ENCODE measurements at places on chromosomes 7 and 10. TPM values are rescaled to one million over a fixed set of nuclear protein-coding genes. Genes with fewer than 3 reads are reported as not detected.

The CD36 gene
- 157 TPM for total RNA-seq

The CLDN4 gene
- not detected for total RNA-seq

The GBX1 gene
- total RNA-seq, result not detected

The PKD1L1 gene
- total RNA-seq, result 0.20 TPM

The ACTA2 gene
- total RNA-seq, result 3.2 TPM

The FAM241B gene
- 0.20 TPM for total RNA-seq

The PDGFA gene
- total RNA-seq, result 94.8 TPM

The FAM25G gene
- total RNA-seq, result not detected

The AKR1E2 gene
- total RNA-seq, result 23.0 TPM

The RPEL1 gene
- 0.20 TPM for total RNA-seq

The LIPN gene
- not detected for total RNA-seq

The PKD2L1 gene
- total RNA-seq, result not detected

The TMEM26 gene
- total RNA-seq, result under 0.01 TPM

The PLEKHA1 gene
- total RNA-seq, result 22.8 TPM

The PRDX3 gene
- total RNA-seq, result 171 TPM

The GJD4 gene
- not detected for total RNA-seq

The MYOF gene
- total RNA-seq, result 58.1 TPM

The ALOX5 gene
- not detected for total RNA-seq

The FFAR4 gene
- not detected for total RNA-seq

The WEE2 gene
- under 0.01 TPM for total RNA-seq

The SPDYE2 gene
- total RNA-seq, result not detected

The PNLIP gene
- not detected for total RNA-seq

The AASS gene
- total RNA-seq, result 15.9 TPM

The AZGP1 gene
- total RNA-seq, result not detected

The TAS2R41 gene
- total RNA-seq, result not detected

The CTAGE6 gene
- 0.20 TPM for total RNA-seq

The ZP3 gene
- total RNA-seq, result 1.8 TPM

The SFTPD gene
- total RNA-seq, result not detected

The MCM10 gene
- total RNA-seq, result 2.4 TPM

The NUTM2E gene
- total RNA-seq, result not detected

The HACD1 gene
- 23.1 TPM for total RNA-seq

The GSTO2 gene
- 0.65 TPM for total RNA-seq

The PRSS37 gene
- not detected for total RNA-seq

The C10orf53 gene
- total RNA-seq, result not detected

The ZNF804B gene
- total RNA-seq, result not detected

The MYOZ1 gene
- total RNA-seq, result not detected

The SPACDR gene
- 0.40 TPM for total RNA-seq
